ENCODE measurements at places on chromosomes 11 and 22. TPM values are rescaled to one million over a fixed set of nuclear protein-coding genes. Genes with fewer than 3 reads are reported as not detected.
A peak's percentile ranks its signal among the peaks of the same experiment; 100 is the strongest.

- peak; percentile 84 for DNase-seq
Measured at GRCh38 chr11:6604081-6604626, 580 bp downstream of the ILK start.

DNA sequence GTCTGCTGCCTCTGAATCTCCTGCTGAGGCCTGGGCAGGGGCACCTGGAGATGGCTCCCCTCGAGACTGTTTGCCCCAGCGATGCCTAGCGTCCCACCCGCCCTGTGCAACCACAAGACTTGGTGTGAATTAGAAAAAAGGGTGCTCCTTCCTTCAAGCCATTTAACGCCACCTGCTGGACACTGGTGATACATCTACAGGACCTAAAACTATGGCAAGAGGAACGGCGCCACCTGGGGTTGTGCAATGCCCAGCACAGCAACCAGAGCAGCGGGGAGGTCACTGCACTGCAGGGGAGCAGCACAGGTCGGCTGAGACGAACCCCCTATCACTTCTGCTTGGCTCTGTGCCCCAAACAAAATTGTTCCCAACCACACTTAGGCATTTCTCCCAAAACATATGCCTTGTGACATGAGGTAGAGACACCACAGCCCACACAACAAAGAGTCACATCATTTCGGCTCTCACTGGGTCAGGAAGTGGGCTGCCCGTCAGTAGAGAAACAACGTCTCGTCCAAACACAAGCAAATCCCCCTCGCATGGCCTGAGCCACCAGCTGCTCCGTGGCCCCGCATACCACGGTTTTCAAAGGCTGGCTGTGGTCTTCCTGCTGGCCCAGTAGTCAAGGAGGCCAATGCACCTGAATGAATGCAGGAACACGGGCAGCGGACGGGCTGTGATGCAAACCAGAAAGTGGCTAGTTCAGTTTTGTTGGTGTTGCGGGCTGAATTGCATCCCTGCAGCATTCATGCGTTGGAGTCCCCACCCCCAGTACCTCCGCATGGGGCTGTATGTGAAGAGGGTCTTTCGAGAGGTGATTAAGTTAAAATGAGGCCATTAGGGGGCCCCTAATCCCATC is 171.9 kb downstream of the SHANK2 start:
- DNase-seq, result peak; percentile 85

DNA sequence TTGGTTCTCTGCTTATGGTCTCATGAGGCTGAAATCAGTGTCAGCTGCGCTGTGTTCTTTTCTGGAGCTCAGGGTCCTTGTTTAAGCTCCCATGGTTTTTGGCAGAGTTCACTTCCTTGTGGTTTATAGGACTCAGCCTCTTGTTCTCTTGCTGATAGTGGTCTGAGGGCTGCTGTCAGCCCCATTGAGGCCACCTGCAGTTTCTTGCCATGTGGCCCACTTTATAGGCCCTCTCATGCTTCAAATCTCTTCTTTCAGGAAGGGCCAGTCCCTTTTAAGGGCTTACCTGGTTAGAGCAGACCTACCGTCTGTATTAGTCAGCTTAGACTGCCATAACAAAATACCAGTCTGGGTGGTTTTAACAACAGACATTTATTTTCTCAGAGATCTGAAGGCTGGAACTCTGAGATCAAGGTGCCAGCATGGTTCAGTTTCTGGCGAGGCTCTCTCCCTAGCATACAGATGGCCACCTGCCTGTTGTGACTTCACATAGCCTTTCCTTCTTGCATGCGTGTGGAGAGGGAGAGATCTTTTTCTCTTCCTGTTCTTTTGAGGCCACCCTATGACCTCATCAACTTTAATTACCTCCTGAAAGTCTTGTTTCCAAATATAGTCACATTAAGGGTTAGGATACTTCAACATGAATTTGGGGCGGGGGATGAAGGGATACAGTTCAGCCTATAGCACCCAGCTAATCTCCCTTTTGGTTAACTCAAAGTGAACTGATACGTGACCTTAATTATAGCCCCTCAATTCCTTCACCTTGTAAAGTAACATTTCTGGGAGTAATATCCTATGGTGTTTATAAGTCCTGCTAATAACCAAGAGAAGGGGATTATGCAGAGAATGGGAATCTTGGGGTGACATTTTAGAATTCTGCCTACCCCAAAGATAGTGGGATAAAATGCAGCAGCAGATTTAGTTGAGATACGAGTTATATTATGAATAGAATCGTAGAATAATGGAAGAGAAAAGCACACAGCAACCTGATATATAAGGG is 131.8 kb downstream of the UVRAG start:
- DNase-seq, result no peak

- peak; percentile 56 for DNase-seq
Measured at GRCh38 chr11:46105926-46106325, 15.3 kb downstream of the PHF21A start.

- DNase-seq, result no peak
Measured at GRCh38 chr11:85831050-85831449, 20.1 kb upstream of the SYTL2 start.

DNA sequence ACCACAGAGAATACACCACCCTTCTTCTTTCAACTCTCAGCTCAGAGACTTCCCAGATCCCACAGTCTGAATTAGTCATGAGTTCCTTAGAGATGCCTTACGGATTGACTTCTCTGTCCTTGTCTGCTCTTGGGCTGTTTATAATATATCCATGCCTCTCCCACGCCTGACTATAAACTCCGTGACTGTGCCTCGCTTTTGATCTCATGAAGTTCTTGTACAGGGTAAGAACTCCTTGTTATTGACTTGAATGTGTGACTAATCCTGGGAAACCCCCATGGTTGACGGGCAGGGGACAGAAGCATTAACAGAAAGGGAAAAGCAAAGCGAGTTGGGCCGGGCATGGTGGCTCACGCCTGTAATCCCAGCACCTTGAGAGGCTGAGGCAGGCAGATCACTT is 62.4 kb upstream of the POU2AF1 start:
- DNase-seq, result no peak

DNA sequence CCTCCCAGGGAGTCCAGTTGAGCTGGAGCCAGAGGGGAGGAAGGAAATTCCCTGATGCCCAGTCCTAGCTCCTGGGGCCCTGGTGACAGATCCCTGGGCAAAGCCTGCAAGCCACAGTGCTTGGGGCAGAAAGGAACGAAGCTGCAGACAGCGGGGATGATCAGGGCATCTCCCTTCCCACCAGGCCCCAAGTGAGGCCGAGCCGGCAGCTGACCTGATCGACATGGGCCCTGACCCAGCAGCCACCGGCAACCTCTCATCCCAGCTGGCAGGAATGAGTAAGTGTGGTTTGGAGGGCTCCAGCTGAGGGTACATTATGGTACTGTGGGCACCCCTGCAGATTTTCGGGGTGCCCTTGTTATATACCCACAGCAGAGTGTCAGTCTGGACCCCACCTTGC is 33.5 kb downstream of the TOM1 start:
- DNase-seq, result no peak

The PANX3 gene
- total RNA-seq, result not detected

The AIFM3 gene
- 29.4 TPM for total RNA-seq

The GPHA2 gene
- total RNA-seq, result 3.5 TPM

The KAT5 gene
- 41.5 TPM for total RNA-seq

Data from spinal cord (tissue), 10 donors.